ENCODE measurements at places on chromosomes 7 and 10.

DNA sequence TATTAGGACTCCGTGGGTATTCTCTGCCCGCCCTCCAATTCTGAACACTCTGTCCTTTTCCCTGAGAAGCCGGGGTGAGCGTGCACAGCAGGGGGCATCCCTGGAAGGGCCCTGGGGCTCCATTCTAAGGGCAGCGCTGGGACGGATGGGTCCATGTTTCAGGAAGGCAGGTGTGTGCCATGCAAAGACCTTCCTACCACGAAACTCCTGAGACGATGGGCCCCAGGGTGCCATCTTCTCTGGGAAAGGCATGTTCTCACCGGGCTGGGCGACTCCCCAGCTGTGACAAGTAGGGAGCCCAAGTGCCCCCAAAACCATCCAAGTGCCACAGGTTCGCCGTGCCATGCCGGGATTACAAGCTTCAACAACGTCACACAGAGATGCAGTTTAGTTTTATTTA, 256.7 kb downstream of the DNAJB6 start:
- DNase-seq: no peak

- DNase-seq: no peak
Observed at GRCh38 chr10:113263056-113263455, 289.8 kb upstream of the HABP2 start.

DNA sequence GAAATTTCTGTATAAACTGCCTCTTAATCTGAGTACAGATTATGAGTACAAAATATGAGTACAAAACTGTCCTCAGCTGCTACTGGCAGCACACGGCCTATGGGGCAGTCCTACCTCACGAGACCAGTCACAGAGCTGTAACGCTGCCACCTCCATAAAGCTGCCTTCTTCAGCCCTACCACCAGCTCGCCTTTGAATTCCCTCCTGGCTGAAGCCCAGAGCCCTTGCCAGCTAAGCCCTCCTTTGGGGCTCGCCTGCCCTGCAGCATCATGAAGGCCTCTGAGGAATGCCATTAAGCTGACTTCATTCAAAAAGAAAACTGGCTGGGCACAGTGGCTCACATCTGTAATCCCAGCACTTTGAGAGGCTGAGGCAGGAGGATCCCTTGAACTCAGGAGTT, 180.0 kb upstream of the SH2B2 start:
- DNase-seq: no peak

DNA sequence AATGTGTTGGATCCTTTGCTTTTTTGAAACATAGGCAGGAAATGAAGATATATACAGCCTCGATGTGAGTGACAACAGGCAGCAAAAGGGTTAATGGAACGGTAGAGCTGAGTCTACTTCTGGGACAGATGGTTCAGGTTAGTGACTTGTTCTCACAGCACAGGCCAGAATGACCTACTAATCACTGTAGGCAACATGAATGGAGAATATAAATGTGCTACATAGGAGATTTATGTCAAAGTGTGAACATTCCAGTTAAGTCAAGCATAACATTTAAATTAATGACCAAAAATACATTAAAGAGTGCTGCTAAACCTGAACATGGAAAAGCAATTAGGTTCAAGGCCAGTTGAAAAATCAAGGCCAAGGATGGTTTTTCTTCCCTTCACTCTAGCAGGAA, 235.2 kb downstream of the POU6F2 start:
- no peak for DNase-seq

DNA sequence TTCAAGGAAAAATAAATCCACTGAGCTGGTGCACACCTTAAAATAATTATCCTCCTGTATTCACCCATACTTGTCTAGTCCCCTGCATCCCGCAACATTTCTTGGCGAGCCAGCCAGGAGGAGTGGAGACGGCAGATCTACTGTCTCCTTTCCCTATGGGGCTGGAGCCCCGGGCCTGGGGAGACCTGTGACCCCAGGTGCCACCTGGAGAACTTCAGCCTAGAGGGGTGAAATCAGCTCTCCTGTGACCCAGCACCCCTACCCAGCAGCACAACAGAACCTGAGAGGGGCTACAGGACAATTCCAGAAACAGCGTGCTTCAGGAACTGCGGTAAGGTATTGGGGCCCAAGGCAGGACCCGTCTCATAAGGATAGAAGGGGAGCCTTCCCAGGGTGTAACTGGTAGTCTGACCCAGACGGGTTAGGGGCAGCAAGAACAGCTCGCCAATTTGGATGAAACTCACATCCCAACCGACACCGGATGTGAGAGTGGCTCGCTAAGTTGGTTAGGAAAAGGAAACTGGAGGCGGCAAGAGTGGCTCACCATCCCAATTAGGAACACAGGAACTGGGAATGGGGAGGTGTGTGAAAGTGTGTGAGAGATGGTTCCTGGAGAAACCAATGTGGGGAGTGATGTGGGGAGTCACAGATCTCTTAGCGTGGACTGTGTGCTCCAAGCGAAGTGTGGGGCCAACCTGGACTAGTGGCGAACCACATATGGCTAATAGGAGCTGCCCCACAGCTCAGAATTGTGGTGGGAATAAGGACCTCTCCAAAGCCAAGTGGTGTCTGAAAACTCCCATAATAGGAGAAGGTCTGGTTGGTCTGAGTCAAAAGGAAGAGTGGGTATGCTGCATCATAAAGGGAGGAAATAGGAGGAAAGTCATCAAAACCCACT, 15.1 kb upstream of the DENND2A start:
- DNase-seq: no peak

DNA sequence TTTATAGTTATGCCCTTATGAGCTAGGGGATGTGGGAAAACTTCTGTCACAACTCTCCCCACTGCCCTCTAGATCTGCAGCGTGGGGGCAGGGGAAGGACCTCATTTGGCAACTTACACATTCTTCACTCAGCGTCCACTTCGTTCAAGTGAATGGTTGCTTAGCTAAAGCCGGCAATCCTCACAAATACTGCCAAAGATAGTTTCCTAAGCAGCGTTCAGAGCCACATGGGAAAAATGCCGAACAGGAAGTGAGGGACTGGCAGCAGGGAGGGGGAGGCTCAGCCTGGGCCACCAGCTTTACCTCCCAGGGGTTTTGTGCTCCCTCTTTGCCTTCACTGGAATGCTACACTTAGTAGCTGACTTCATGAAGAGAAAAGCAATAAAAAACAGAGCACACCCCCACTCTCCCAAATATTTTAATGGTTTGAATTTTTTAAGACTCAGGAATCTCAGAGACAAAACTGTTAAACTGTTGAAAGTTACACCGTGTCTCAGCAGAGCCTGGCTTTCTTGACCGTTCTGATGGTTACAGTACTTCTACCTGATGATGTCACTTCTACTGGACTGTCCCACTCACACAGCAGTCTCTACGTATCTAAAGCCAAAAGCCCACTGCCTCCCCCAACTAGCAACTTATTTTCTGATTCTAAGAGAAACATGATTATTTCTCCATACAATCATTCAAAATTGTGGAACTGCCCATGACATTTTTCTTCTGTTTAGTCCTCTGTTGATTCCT, 10.4 kb downstream of the GRM3 start:
- no peak for DNase-seq

GRCh38 chr7:106376026-106376799, 91.4 kb upstream of the NAMPT start:
- no peak for DNase-seq

GRCh38 chr7:107206136-107206535, 37.3 kb downstream of the HBP1 start:
- DNase-seq: no peak

DNA sequence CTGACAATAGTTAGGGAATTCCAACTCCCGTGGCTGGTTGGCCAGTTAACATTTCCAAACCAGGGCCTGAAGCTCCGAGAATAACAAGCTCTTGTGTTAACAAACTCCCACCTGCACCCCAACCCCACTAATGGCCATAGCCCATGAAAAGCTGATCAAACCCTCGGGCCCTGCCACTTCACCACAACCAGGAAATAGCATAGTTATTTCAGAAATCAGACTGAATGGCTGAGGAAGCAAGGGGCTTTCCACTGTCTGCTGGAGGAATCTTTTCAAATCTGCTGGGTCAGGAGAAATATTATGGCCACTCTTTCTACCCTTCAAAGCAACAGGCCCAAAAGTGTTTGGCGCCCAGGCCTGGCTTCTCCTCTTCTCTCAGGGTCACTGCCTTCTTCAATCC, 145.6 kb downstream of the GLCCI1 start:
- DNase-seq: no peak

GRCh38 chr10:124182088-124182541, 88.7 kb upstream of the CHST15 start:
- no peak for DNase-seq
